ENCODE measurements at places on chromosomes 2 and 18. TPM values are rescaled to one million over a fixed set of nuclear protein-coding genes. Genes with fewer than 3 reads are reported as not detected.

GRCh38 chr18:2902327-2902726 lies 55.5 kb downstream of the EMILIN2 start:
- peak; percentile 22 for DNase-seq

- DNase-seq, result no peak
Observed at GRCh38 chr2:147096671-147097070, 748.2 kb upstream of the ACVR2A start.

The PLGLB1 gene
- 4.1 TPM for total RNA-seq

GRCh38 chr18:9803698-9804516 lies 81.9 kb upstream of the TXNDC2 start:
- DNase-seq, result no peak

- no peak for DNase-seq
Observed at GRCh38 chr2:65655000-65655399, 222.6 kb upstream of the SPRED2 start.

DNA sequence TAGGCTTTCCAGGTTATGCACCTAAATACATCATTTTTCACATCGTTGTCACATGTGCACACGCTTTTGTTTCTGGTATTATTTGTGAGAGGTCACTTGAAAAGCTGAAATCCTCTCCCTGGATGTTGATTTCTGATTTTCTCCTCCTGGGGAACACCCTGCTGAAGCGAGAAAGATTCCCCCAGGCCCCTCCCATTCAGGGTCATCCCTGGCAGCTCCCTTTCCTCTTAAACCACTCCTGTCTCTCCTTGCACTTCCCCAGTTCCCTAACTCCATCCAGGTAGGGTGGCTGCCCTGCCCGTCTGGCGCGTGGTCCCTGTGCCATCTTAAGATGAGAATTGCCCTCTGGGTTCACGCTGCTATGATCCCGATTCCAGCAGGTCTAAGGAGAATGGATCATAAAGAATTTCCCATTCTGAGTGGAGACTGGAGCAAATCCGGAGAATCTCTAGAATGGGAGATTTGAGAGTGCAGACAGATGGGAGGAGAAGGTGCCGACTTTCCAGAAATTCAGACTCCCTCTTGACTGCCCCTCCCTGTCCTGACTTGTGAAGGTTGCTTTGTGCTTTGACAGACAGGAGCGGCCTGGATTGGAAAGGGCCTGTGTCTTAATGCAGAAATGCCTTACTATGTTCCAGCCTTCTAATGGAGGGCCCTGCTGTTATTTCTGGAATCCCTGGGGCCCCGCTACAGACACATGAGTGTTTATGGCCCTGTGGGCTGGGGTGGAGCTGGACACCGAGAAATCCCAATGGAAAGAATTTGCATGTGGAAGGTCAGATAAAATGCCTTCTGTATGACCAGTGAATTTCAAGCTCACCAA lies 1.3 kb upstream of the YWHAQ start:
- no peak for DNase-seq

DNA sequence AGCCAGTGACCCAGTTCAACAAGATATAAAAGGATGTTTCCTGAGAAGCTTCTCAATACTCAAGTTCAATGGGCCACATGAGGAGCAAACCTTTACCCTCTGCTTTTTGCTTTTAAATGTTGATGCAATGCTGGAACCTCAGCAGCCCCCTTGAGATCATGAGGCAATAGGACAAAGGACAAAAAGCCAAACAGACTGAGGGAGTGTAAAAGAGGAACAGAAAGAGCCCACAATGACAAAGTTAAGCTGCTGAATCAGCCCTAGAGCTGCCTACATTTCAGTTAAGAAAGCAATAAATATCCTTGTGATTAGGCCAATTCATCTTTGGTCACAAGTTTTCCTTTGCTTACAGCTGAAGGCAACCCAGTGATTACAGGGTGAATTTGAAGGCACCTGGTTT lies 76.9 kb downstream of the MRO start:
- DNase-seq, result no peak

The LRATD1 gene
- total RNA-seq, result 17.3 TPM

The TWIST2 gene
- total RNA-seq, result 1.4 TPM

The RNPEPL1 gene
- 77.4 TPM for total RNA-seq

GRCh38 chr2:21822505-21822904 lies 698.7 kb downstream of the TDRD15 start:
- no peak for DNase-seq

DNA sequence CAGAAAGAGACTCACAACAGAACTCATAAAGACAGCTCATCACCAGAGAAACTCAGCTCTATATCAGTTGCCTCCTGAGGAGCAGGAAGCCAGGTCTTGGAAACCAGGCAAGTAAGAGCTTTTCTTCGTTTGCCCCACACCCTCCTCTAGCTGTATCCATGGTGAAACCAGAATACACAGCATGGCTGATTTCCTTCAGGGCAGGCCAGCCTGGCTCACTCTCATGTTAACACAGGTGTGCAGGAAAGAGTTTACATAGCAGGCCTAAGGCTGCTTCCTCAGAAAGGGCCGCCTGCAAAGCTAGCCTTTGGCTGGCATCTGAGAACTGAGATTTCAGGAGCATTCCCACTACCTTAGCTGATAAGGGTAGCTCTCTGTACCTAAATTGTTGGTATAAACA lies 65.7 kb downstream of the KLHL14 start:
- DNase-seq, result no peak

- DNase-seq, result peak; percentile 79
Observed at GRCh38 chr2:34241905-34242762, 643.0 kb upstream of the FAM98A start.

The TRIM54 gene
- 0.31 TPM for total RNA-seq

The FAP gene
- 3.3 TPM for total RNA-seq

The TTL gene
- 23.5 TPM for total RNA-seq

The MC2R gene
- not detected for total RNA-seq

DNA sequence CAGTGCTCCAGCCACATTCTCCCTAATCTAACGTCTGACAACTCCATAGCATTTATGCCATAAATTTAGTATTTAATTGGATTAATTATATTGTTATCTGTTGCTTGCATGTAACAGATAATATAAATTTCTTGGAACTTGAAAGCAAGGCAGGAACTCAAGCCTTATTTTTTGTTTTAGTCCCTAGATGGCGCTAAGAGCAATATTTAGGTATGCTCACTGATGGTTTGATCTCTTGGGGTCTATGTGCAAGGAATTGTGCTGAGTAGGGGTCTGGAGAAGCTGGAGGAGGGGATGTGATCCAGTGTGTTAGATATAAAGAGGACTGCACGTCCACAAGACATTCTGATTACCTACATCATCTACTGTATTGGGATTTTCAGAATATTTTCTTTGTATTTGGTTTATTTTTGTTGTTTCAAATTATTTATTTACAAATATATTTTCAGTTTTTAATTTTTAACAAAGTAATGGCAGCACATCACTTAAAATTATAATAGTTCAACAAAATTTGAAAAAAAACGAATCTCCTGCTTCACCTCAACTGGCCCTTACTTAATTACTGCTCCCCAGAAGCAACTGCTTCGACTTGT lies 32.8 kb downstream of the KATNAL2 start:
- DNase-seq, result no peak

DNA sequence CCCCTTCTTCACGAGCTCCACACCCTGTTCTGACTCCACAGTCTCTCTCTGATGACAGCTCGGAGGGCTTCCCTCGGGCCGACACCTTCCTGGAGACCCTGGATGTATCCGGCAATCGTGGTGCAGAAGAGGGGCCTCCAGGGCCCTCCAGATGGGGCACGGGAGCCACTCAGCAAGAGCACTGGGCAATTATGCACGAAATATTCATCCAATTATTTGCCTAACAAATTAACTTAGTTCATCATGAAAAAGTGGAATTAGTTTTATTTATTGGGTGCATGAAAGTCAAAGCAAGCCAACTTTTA lies 277.3 kb upstream of the HDAC4 start:
- DNase-seq, result no peak

The AGXT gene
- total RNA-seq, result 0.09 TPM

The BBS5 gene
- 13.5 TPM for total RNA-seq

GRCh38 chr2:19073522-19073921 lies 284.9 kb downstream of the OSR1 start:
- no peak for DNase-seq

The HNRNPA3 gene
- total RNA-seq, result 173 TPM

The CGREF1 gene
- total RNA-seq, result 3.7 TPM

GRCh38 chr18:3140986-3141639 lies 78.7 kb downstream of the MYOM1 start:
- DNase-seq, result no peak

The DUSP2 gene
- total RNA-seq, result 11.8 TPM

GRCh38 chr2:157283468-157283867 lies 26.0 kb downstream of the GALNT5 start:
- no peak for DNase-seq

The MRPL44 gene
- total RNA-seq, result 24.2 TPM

DNA sequence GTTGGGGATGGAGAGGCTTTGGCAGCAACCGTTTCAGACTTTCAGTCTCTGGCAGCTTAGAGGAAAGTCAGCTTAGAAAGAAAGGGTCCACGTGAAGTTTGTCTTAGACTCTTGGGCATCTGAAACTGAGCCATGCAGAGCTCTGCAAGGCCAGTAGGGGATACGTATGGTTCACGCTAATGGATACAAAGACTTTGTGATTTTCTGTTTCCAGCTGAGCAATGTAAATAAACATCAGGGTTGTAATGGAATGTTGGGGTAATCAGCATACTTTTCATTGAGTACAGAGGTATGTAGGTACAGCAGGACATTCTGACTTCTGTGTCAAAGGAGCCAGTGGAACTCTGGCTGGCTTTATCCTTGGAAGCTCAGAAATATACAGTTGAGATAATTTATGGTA lies 31.0 kb downstream of the RALB start:
- no peak for DNase-seq

The SPEG gene
- 26.6 TPM for total RNA-seq

DNA sequence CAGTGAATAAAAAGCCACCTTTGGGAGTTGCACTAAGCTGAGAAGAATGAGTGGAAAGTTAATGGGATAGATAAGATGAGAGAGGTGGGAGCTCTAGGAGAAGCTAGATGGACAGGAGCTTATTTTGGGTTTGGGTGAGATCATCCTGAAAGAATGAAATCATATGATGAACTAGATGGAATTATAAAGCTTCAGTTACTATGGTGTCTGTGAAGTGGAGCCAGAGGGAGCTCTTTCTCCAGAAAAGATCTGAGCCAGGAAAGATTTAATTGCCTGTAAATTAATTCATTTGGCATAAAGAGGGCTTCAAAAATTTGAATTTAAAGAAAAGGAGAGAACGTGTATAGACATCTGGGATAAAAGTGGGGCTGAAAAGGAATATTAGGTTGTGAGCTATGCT lies 10.3 kb downstream of the DNAH6 start:
- no peak for DNase-seq

- DNase-seq, result no peak
Observed at GRCh38 chr2:202681688-202682205, 47.0 kb downstream of the FAM117B start.

The ARHGEF4 gene
- total RNA-seq, result 0.94 TPM

The EPHA4 gene
- 38.0 TPM for total RNA-seq

The FOXD4L1 gene
- total RNA-seq, result 0.19 TPM

The ALKAL2 gene
- total RNA-seq, result 18.2 TPM

- no peak for DNase-seq
Observed at GRCh38 chr2:238811293-238811692, 36.6 kb upstream of the TWIST2 start.

DNA sequence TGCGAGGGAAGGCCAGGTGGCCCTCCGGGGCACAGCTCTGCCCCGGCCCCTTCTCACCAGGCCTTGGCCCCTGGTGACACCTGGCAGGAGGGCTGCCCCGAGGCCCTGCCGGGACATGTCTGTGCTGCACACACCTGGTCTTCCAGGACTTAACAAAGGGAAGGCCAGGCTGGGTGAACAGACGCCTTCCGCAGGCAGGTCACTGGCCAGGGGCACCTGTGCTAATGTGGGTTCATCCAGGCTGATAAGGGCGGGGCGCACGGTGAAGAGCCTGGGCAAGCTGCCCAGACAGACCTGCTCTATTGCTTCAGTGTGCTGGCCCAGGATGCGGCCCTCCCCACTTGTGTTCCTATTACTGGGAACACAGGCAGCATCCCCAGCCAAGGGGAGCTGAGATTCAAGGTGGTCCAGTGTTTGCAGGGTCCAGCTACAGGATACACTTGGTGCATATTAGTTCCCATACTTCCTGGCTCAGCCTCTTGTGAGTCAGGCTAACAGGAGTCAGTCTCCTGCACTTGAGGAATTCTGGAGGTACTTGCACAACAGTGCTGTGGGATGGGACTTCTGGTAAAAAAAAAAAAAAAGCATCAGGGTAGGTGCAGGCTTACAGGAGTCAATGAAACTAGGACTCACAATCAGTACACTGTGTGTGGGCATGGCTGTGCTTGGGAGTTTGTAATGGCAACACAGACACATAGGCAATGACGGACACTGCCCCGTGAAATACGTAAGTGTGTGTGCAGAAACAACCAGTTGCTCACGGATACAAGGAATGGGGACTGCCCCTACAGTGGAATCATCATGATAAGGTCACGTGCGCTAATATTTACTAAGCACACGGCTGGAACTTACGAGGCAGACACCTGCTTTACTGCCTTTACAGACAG lies 261.4 kb downstream of the TWIST2 start:
- DNase-seq, result no peak

- no peak for DNase-seq
Observed at GRCh38 chr2:29206941-29207340, 91.7 kb downstream of the CLIP4 start.

The TUBB8B gene
- not detected for total RNA-seq

The RBKS gene
- total RNA-seq, result 10.3 TPM

- no peak for DNase-seq
Observed at GRCh38 chr2:218708086-218708485, 2.5 kb upstream of the TTLL4 start.

GRCh38 chr2:176725873-176726645 lies 456.8 kb downstream of the MTX2 start:
- no peak for DNase-seq

GRCh38 chr2:179403624-179404023 lies 139.0 kb upstream of the SESTD1 start:
- no peak for DNase-seq

The TMEFF2 gene
- not detected for total RNA-seq

Measured in kidney (tissue), 22 donors.